ENCODE measurements at places on chromosomes 4 and X. TPM values are rescaled to one million over a fixed set of nuclear protein-coding genes. Genes with fewer than 3 reads are reported as not detected.

Gene CLCN4
- total RNA-seq: 6.9 TPM

Gene C4orf51
- 6.0 TPM for total RNA-seq

Gene BGN
- 1.2 TPM for total RNA-seq

DNA sequence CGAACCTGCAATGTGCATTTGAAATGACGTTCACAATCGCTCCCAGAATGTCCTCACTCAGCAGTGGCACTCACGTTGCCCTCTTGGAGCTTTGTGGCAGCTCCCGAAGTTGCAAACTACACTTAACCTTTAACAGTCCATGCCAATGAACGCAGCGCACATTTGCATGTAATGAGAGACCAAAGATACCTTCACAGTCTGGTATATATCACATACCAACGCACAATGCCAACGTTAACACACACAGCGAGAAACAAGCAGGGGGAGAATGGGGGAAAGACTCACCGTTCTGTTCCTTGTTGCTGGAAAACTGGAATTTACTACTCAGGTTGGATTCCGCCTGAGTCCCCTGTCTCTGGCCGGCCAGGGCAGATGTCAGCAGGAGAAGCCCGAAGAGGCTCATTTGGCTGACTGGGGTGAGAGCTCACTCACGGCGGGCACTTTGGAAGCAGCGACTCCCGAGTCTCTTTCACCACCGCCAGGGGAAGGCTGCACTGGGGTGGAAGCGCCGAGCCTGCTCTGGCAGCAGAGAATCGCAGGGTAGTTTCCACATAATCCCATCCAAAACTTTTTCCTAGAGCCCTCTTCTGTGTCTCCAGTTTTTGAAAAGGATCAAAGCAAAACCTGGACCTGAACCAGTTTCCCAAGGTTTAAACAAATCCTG, 966 bp downstream of the PDGFC start:
- DNase-seq: peak; percentile 64

DNA sequence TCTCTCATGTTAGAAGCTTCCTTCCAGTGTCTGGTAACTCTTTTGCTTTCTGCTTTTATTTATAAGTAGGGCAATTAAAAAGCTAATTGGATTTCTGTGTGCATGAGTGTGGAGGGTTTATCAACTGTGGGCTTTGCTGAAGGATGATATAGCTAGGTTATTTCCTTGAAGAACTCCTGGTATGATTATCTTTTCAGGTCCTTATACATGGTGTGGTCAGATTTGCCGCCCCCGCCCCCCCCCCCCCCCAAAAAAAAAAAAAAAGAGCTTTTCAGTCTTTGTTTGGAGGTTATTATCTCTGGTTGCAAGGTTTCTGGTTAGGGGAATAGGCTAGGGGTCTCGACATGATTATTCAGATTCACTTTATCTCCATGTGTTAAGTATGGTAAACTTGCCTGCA, 35.9 kb downstream of the MOB1B start:
- DNase-seq: no peak

DNA sequence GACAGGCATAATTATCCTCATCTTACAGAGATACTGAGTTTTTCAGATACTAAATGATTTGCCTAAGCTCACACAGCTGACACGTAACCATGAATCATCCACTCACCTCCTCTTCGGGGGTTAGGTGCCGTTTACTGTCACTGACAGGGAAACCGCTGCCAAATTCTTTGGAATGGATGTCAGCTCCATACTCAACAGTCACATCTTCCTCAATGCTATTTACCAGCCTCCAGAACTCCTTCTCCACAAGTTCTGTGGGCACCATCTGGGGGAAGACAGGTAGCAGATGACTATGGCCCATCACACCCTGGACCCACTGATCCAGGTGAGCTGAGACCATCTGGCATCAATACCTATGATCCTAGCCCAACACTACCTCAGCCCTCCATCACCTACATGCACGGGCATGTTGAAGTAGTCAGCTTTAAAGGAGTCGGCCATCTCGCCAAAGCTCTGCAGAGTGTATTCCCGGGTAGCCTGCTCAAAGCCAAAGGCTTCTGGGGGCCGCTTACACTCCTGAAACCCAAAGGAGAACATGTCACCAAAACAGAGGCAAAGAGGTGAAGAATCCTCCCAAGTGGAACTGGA, 13.5 kb downstream of the KDM5C start:
- DNase-seq: no peak

DNA sequence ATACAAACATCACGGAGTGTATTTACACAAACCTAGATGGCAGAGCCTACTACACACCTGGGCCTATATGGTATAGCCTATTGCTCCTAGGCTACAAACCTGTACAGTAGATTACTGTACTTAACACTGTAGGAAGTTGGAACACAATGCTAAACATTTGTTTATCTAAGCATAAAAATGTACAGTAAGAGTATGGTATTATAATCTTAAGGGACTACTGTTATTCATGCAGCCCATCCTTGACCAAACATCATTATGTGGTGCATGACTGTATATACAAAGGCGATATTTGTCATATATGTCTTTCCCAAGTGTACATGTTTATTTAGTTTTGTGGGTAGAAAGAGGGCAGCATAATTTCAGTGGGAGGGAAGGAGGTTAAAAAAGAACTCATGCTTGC, 177.7 kb upstream of the FSTL5 start:
- DNase-seq: no peak

DNA sequence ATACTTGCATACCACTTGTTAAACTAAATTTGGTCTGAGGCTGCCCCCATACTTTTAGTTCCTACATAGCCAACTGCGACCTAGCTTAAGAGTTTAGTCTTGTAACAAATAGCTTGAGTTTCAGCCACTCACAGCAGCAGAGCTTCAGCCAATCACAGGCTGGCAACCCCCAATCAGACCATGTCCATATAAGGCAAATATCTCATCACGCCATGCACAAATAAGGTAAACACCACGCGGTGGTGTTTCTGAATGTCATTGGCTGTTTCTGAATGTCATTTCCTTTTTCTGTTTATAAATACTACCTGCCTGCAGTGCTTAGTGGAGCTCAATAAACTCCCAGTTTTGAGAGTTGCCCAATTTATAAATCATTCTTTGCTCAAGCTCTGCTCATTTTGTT, 143.1 kb upstream of the MAD2L1 start:
- DNase-seq: no peak

- no peak for DNase-seq
These were observed 18.3 kb downstream of the ADGRG4 start for GRCh38 chrX:136318895-136319597.
